ENCODE measurements at places on chromosomes 2 and 18.
A peak's percentile ranks its signal among the peaks of the same experiment; 100 is the strongest.

- no peak overlapping the region for H3K4me3 ChIP-seq
- no peaks in the 10 kb centered on the region for H3K4me1 ChIP-seq
- peaks cover 7% of the 10 kb centered on the region for H3K36me3 ChIP-seq
- no peak overlapping the region for H3K27ac ChIP-seq
- H3K27me3 ChIP-seq, result no peaks in the 10 kb centered on the region
Observed at GRCh38 chr2:190698895-190699294, 50.0 kb downstream of the NAB1 start.

GRCh38 chr2:108916796-108917421 lies 72.1 kb downstream of the EDAR start:
- H3K27ac ChIP-seq, result no peak overlapping the region
- H3K4me3 ChIP-seq, result no peak overlapping the region
- H3K36me3 ChIP-seq, result no peaks in the 10 kb centered on the region
- H3K27me3 ChIP-seq, result no peaks in the 10 kb centered on the region
- H3K4me1 ChIP-seq, result peaks cover 2% of the 10 kb centered on the region
- no peak for DNase-seq

DNA sequence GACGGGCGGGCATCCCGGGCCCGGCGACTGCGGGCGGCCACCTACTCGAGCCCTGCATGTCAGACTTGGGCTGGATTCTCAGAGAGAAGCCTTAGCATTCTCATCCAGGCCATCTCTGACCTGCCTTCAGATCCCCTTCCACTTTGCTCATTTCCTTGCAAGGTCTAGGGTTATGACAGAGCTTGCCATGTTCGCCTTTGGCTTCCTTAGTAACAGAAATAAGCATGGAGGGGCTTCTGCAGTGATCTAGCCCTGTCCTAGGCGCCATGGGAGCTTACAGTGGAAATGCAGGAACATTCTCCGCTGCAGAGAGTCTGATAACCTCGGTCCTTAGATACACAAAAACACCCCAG lies 632 bp upstream of the ACVR1 start:
- no peaks in the 10 kb centered on the region for H3K27me3 ChIP-seq
- no peak for DNase-seq

DNA sequence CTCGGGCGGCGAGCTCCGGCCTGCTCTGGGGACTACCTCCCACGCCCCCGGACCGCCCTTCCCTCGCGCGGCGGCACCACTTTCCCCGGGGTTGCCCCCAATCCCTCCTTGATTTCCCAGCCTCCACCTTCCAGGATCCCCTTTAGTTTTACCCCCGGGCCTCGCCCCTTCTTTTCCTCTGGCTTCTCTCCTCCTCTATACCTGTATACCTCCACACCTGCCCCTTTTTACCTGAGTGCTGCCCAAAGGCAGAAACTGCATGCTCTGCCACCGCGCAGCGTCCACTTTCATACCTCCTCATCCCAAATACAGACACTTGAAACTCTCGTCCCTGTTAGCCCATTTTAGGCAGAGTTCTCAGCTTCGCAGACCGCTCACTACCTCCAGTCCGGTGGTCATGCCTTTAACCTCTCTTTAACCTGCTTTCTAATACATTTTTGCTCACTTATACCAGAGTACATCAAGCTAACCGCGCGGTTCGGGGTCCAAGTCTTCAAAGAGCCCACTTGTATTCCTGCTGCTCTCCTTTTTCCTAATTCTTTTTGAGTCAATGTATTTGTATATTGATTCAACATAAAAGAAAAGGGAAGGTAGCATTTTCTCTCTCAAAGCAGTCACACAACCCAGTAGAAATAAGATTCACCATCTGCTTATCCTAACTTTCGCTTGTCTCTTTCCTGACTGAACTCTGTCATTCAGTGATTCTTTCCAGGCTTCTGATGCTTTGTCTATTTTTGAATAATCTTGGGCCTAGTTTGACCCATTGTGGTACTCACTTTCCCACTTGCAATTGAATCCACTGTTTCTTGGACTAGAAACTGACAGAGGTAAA lies 901 bp downstream of the SPOPL start:
- H3K4me1 ChIP-seq, result peaks cover 29% of the 10 kb centered on the region
- DNase-seq, result no peak
- H3K36me3 ChIP-seq, result peaks cover 13% of the 10 kb centered on the region
- H3K27ac ChIP-seq, result peak overlapping the region; percentile 93

- no peak overlapping the region for H3K27ac ChIP-seq
- no peaks in the 10 kb centered on the region for H3K4me1 ChIP-seq
- DNase-seq, result no peak
- H3K27me3 ChIP-seq, result no peaks in the 10 kb centered on the region
- H3K36me3 ChIP-seq, result no peaks in the 10 kb centered on the region
- no peak overlapping the region for H3K4me3 ChIP-seq
Observed at GRCh38 chr2:16228951-16229350, 288.6 kb downstream of the MYCN start.

- no peak overlapping the region for H3K27ac ChIP-seq
- no peaks in the 10 kb centered on the region for H3K36me3 ChIP-seq
- no peaks in the 10 kb centered on the region for H3K27me3 ChIP-seq
- DNase-seq, result no peak
- H3K4me1 ChIP-seq, result no peaks in the 10 kb centered on the region
Observed at GRCh38 chr2:235833971-235834620, 334.1 kb downstream of the GBX2 start.

DNA sequence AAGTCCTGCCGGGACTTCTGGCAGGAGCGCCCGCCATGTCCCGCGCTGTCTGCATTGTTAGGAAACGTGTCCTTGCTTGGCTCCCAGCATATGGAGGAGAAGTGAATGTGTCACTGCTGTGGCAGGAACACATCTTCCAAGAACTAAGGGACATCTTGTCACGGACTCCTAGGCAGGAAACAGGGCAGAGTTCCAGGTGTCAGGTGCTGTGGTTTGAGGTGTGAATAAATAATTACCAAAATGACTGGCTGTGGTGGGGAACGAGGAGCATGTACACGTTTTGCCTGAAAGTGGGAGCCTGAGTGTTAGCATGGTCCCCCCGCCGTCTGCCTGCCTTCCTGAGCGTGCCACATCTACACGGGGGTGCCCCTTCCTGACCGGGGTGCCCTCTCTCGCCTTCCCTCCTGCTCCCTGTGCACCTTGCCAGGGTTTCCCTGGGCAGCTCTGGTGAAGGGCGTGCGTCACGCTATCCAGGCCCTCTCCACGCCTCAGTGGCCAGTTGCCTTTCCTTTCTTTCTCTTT lies 237.5 kb downstream of the LDLRAD4 start:
- peaks cover 13% of the 10 kb centered on the region for H3K36me3 ChIP-seq
- no peaks in the 10 kb centered on the region for H3K27me3 ChIP-seq
- peak overlapping the region; percentile 63 for H3K27ac ChIP-seq
- peak overlapping the region; percentile 53 for H3K4me3 ChIP-seq
- DNase-seq, result peak; percentile 46

DNA sequence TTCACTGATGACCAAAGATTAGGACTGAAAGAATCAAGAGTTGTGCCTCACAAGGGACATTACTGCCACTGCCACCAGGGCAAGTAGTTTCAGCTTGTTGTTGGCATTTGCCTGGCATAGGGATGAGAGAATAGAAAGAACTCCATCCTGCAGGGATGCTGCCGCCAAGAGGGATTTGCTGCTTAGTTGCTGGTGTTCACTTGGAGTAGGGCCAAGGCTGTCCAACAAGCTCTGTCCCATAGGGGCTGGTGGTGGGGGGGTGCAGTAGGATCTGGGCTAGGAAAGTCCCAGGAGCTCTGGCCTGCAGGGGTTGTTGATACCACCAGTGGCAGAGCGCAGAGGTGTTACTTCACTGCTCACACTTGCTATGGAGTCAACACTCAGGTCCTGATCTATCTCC lies 84.9 kb upstream of the MGAT4A start:
- H3K27ac ChIP-seq, result no peak overlapping the region
- peaks cover 12% of the 10 kb centered on the region for H3K27me3 ChIP-seq
- no peak overlapping the region for H3K4me3 ChIP-seq

DNA sequence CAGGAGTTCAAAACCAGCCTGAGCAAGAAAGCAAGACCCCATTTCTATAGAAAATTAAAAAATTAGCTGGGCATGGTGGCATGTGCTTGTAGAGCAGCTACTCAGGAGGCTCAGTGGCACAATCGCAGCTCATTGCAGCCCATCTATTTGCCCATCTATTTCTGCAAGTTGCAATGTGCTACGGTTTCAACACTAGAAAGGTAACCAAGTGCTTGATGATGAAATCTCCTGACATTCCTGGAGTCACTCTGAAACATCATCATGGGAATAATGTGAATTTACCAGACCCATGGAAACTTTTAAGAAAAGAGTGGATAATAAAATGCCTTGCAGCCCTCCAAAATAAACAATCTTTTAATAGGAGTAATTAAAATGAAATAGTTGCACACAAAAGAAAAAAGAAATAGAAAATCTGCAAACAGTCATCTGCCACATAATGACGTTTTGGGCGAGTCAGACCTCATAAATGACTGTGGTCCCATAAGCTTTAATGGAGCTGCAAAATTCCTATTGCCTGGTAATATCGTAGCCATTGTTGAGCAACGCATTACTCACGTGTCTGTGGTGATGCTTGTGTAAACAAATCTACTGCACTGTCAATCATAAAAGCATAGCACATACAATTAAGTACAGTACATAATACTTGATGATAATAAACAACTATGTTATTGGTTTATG lies 46.6 kb upstream of the AMMECR1L start:
- no peak for DNase-seq
- no peak overlapping the region for H3K27ac ChIP-seq
- H3K4me1 ChIP-seq, result no peaks in the 10 kb centered on the region
- H3K4me3 ChIP-seq, result no peak overlapping the region
- peaks cover 10% of the 10 kb centered on the region for H3K27me3 ChIP-seq

- H3K4me3 ChIP-seq, result no peak overlapping the region
- H3K4me1 ChIP-seq, result peaks cover 1% of the 10 kb centered on the region
- no peak overlapping the region for H3K27ac ChIP-seq
- H3K36me3 ChIP-seq, result no peaks in the 10 kb centered on the region
Observed at GRCh38 chr2:126527836-126528490, 128.0 kb upstream of the GYPC start.

DNA sequence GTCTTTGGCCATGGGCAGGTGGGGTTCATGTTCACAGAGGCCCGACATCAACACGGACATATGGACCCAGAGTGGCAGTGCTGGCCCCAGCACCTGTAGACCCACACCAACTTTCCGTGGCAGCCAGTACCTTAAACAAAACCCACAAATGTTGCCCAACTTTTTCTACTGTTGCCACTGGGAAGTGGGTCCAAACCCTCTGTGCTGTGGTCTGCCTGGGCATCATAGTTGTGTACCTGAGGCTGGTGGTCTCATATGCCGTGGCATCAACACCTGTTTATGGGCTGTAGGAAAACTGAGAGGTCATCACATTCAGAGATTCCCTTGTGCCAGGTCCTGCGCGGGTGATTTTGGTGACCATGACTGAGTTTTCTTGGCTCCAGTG lies 79.9 kb downstream of the SH3RF3 start:
- H3K4me1 ChIP-seq, result peaks cover 10% of the 10 kb centered on the region
- no peak overlapping the region for H3K27ac ChIP-seq
- H3K36me3 ChIP-seq, result no peaks in the 10 kb centered on the region
- no peak overlapping the region for H3K4me3 ChIP-seq
- peaks cover 69% of the 10 kb centered on the region for H3K27me3 ChIP-seq
- DNase-seq, result no peak

DNA sequence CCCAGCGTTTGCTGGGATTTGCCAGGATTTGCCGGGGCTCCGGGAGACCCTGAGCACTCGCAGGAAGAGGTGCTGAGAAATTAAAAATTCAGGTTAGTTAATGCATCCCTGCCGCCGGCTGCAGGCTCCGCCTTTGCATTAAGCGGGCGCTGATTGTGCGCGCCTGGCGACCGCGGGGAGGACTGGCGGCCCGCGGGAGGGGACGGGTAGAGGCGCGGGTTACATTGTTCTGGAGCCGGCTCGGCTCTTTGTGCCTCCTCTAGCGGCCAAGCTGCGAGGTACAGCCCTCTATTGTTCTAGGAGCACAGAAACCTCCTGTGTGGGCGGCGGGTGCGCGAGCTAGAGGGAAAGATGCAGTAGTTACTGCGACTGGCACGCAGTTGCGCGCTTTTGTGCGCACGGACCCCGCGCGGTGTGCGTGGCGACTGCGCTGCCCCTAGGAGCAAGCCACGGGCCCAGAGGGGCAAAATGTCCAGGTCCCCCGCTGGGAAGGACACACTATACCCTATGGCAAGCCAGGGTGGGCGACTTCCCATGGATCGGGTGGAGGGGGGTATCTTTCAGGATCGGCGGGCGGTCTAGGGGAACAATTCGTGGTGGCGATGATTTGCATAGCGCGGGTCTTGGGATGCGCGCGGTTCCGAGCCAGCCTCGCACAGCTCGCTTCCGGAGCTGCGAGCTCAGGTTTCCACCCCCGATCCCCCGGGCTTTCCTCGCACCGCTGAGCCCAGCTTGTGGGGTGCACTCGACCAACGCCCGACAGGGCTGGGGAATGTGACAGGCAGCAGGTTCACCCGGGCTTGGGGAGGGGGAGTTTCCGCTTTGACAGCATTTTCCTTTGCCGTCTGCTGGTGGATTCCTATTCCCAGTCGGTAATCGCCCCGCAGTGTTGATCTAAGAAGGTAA lies 2.8 kb downstream of the ONECUT2 start:
- H3K4me3 ChIP-seq, result peak overlapping the region; percentile 55
- H3K36me3 ChIP-seq, result peaks cover 2% of the 10 kb centered on the region
- H3K27me3 ChIP-seq, result peaks cover 89% of the 10 kb centered on the region
- H3K27ac ChIP-seq, result peak overlapping the region; percentile 79
- H3K4me1 ChIP-seq, result peaks cover 25% of the 10 kb centered on the region
- peak; percentile 55 for DNase-seq

Data from activated naive CD8-positive, alpha-beta T cell treated with anti-CD3 and anti-CD28 coated beads, Interleukin-2, amount 10 ng/mL, durations not matched to agents 7 days and 5 days (primary cell).